CD4-positive, CD25-positive, alpha-beta regulatory T cell (primary cell): ENCODE measurements at places on chromosomes 12 and 14. TPM values are rescaled to one million over a fixed set of nuclear protein-coding genes. Genes with fewer than 3 reads are reported as not detected.

Gene FOXN4
- total RNA-seq: not detected

Gene GIT2
- total RNA-seq: 95.3 TPM

Gene CLMN
- 0.17 TPM for total RNA-seq

Gene PDE6H
- total RNA-seq: not detected

Gene BICDL1
- total RNA-seq: 134 TPM

Gene SIRT4
- 0.79 TPM for total RNA-seq

DNA sequence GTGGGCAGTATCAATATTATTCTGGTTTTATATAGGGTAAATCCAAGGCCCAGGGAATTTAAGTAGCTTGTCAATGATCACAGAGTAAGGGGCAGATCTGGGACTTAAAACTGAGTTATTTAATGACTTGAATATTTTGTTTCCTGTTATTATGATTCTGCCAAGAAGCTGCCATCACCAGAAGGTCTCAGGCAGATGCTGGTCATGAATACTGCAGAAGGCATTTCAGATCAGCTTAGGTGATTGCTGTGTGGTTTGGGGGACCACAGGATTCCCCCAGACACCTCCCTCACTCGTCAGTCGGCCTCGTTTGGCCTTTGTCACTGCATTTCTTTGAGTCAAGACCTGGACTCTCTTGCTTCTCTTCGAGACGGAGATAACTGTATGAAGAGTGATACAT lies 47.7 kb upstream of the EVL start:
- H3K4me1 ChIP-seq: no peaks in the 10 kb centered on the region
- no peak overlapping the region for H3K27ac ChIP-seq
- H3K36me3 ChIP-seq: no peaks in the 10 kb centered on the region
- no peak overlapping the region for H3K4me3 ChIP-seq

GRCh38 chr12:115944837-115945490 lies 332.5 kb downstream of the MED13L start:
- H3K27me3 ChIP-seq: no peaks in the 10 kb centered on the region
- no peak overlapping the region for H3K27ac ChIP-seq

DNA sequence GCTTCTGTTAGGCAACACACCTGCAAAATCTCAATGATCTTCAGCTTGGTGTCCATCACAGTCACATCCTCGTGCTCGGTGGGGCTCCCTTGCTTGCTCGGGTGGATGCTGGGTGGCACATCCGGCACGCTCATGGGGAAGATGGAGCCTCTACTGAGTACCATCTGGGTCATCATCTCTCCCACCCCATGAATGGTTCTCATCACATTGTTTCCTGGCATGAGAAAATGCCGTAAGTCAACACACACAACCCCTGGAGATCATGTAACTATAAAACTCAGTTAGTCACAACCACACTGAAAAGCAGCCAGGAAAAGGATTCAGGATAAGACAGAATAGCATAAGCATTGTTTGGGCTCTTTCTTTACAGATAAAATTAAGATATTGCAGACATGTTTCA lies 201.1 kb downstream of the ITPR2 start:
- H3K27ac ChIP-seq: no peak overlapping the region
- H3K4me3 ChIP-seq: no peak overlapping the region
- no peak for DNase-seq
- H3K4me1 ChIP-seq: no peaks in the 10 kb centered on the region
- peaks cover 26% of the 10 kb centered on the region for H3K36me3 ChIP-seq
- no peaks in the 10 kb centered on the region for H3K27me3 ChIP-seq

- no peak overlapping the region for H3K4me3 ChIP-seq
- no peaks in the 10 kb centered on the region for H3K27me3 ChIP-seq
- no peak overlapping the region for H3K27ac ChIP-seq
- H3K4me1 ChIP-seq: peaks cover 13% of the 10 kb centered on the region
- H3K36me3 ChIP-seq: peaks cover 20% of the 10 kb centered on the region
- no peak for DNase-seq
These were observed 5.5 kb upstream of the ATN1 start for GRCh38 chr12:6921996-6922946.

DNA sequence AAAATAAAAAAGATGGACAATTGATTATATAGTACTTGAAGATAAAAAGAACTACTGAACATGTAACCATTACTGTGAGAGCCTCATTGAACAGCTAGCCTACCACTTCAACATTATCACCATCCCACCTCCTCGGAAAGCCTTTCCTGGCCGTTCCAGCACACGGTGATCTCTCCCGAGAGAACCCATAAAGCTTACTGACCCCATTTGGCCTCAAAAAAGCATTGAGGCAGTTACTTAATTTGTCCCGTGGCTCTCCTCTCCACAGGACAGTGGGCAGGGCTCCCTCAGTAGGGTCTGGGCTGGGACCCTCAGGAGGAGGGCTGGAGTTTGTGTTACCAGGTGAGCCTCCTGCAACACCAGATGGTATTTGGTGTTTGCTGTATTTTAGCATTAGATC lies 55.8 kb downstream of the RAB35 start:
- no peaks in the 10 kb centered on the region for H3K4me1 ChIP-seq
- no peaks in the 10 kb centered on the region for H3K27me3 ChIP-seq
- peaks cover 39% of the 10 kb centered on the region for H3K36me3 ChIP-seq
- no peak for DNase-seq

DNA sequence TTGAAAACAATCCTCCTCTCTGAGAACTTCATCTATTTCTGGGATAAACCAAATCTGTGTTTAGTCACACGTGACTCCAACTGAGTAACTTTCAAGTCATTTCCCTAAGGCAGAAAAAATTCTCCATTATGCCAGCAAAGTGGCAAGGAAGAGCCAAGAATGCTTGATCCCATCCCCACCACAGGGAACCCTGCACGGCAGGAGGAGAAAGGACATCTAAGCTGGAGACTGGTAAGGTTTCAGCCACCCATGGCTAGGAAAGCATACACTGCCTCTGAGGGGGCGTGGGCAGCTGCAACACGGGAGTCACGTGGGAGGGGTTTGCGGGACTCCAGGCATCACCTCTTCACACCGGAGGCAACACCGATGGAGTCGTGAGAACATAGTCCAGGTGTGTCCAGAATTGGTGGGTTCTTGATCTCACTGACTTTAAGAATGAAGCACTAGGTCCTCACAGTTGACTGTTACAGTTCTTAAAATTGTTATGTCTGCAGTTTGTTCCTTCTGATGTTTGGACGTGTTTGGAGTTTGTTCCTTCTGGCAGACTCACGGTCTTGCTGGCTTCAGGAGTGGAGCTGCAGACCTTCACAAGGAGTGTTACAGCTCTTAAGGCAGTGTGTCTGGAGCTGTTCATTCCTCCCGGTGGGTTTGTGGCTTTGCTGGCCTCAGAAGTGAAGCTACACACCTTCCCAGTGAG lies 2.7 kb upstream of the SIVA1 start:
- peaks cover 29% of the 10 kb centered on the region for H3K4me1 ChIP-seq
- H3K27me3 ChIP-seq: no peaks in the 10 kb centered on the region
- DNase-seq: no peak
- no peak overlapping the region for H3K27ac ChIP-seq
- no peaks in the 10 kb centered on the region for H3K36me3 ChIP-seq

GRCh38 chr12:109738209-109738608 lies 24.6 kb downstream of the FAM222A start:
- no peaks in the 10 kb centered on the region for H3K36me3 ChIP-seq
- H3K4me1 ChIP-seq: no peaks in the 10 kb centered on the region
- no peaks in the 10 kb centered on the region for H3K27me3 ChIP-seq

DNA sequence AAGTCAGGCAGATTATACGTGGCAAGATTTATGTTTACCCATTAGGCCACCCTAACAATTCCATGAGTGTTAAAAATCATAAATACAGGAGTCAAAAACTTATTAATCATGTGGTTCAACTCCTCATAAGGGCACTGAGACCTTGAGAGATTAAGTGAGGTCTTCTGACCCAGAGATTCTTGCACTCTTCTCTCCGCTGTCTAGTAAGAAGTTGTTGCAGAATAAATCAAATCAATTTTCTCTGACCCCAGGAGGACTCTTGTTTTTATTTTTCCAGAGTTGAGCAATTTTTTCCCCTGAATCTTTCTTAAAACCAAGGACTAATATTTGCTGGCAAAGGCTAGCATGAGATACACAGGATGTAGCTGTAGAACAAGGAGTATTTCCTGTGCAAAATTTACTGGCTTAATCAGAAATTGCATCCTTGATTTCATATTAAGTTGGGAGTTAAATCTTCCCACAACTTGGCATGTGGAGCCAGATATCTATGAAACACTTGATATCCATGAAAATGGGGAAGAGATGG lies 90.9 kb upstream of the PTHLH start:
- no peaks in the 10 kb centered on the region for H3K36me3 ChIP-seq
- no peak overlapping the region for H3K4me3 ChIP-seq
- H3K4me1 ChIP-seq: peaks cover 7% of the 10 kb centered on the region
- no peak overlapping the region for H3K27ac ChIP-seq
- H3K27me3 ChIP-seq: no peaks in the 10 kb centered on the region

GRCh38 chr12:47120736-47121135 lies 41.0 kb upstream of the AMIGO2 start:
- no peaks in the 10 kb centered on the region for H3K36me3 ChIP-seq
- no peak overlapping the region for H3K4me3 ChIP-seq

DNA sequence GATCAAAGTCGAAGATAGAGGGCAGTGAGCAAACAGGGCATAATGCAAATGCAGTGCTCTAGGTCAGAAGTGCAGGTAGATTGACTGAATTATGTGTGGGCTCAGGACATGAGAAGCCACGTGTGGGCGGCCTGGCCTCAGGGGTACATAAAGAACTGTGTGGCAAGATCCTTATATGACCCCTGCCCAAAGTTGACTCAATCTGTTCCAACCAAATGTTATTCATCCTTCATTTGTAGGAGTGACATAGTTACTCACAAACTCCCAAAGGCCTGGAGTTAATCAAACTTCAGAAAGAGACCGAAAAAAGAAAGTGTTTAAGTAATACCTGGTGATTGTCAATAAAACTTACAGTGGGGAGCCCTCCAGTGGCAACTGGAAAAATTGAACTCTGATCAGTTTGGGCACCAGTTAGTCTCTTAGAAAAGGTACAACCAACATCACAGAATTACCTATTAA lies 150.4 kb upstream of the FAR2 start:
- H3K4me3 ChIP-seq: no peak overlapping the region
- no peaks in the 10 kb centered on the region for H3K36me3 ChIP-seq
- no peaks in the 10 kb centered on the region for H3K4me1 ChIP-seq
- peaks cover 2% of the 10 kb centered on the region for H3K27me3 ChIP-seq
- H3K27ac ChIP-seq: no peak overlapping the region
- DNase-seq: peak; percentile 24

- no peaks in the 10 kb centered on the region for H3K27me3 ChIP-seq
- H3K27ac ChIP-seq: no peak overlapping the region
- no peaks in the 10 kb centered on the region for H3K4me1 ChIP-seq
These were observed 29.4 kb downstream of the CCER1 start for GRCh38 chr12:90925562-90925961.

GRCh38 chr14:73402579-73402978 lies 55.8 kb downstream of the NUMB start:
- peaks cover 3% of the 10 kb centered on the region for H3K36me3 ChIP-seq
- no peaks in the 10 kb centered on the region for H3K27me3 ChIP-seq
- H3K4me1 ChIP-seq: no peaks in the 10 kb centered on the region
- no peak overlapping the region for H3K27ac ChIP-seq
- H3K4me3 ChIP-seq: no peak overlapping the region
- no peak for DNase-seq

GRCh38 chr12:128976120-128976738 lies 123.0 kb downstream of the GLT1D1 start:
- H3K27me3 ChIP-seq: no peaks in the 10 kb centered on the region
- no peak overlapping the region for H3K27ac ChIP-seq
- DNase-seq: no peak
- no peak overlapping the region for H3K4me3 ChIP-seq
- H3K4me1 ChIP-seq: no peaks in the 10 kb centered on the region

- DNase-seq: no peak
- no peak overlapping the region for H3K27ac ChIP-seq
- H3K4me3 ChIP-seq: no peak overlapping the region
These were observed 14.6 kb downstream of the CMKLR1 start for GRCh38 chr12:108324351-108325017.

- no peak overlapping the region for H3K4me3 ChIP-seq
- H3K27me3 ChIP-seq: no peaks in the 10 kb centered on the region
- H3K27ac ChIP-seq: no peak overlapping the region
- no peak for DNase-seq
- no peaks in the 10 kb centered on the region for H3K4me1 ChIP-seq
- no peaks in the 10 kb centered on the region for H3K36me3 ChIP-seq
These were observed 177.9 kb upstream of the PRMT8 start for GRCh38 chr12:3313066-3313465.

DNA sequence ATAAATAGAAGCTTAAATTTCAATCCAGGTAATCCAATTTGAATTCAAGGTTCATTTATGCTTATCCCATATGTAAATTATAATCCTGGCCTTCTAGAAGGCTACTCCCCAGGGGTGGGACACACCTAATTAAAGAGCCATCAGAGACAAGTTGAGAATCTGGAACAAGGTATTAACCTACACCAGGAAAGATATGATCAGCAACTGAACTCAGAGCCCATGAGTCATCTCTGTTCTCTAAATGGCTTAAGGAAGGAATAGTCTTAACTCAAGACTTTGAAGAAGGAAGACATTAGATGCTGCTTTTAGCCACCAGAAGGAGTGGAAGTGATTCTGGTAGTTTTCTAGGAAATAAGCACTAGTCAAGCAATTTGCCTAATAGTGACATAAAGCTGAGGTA lies 88.0 kb downstream of the KIF21A start:
- DNase-seq: no peak
- H3K27ac ChIP-seq: no peak overlapping the region
- no peaks in the 10 kb centered on the region for H3K4me1 ChIP-seq
- H3K36me3 ChIP-seq: peaks cover 2% of the 10 kb centered on the region
- no peak overlapping the region for H3K4me3 ChIP-seq
- no peaks in the 10 kb centered on the region for H3K27me3 ChIP-seq

DNA sequence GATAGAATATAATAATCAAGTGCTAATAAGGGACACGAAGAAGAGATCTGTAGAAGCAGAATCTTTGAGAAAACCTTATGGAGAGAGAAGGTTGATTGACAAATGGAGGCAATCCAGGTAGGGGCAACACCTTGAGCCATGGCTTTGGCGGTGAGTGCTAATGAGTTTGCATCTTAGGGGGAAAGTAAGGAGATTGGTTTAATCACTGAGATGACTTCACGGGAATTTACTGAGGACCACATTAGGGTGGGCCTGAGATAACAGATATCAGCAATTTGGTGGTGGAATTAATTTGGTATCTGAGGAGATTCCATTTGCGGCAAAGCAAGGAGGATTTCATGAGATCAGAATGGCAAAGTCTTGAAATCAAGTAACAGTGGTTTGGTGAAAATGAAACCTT lies 1.8 kb upstream of the LARP4 start:
- peaks cover 29% of the 10 kb centered on the region for H3K4me1 ChIP-seq
- no peak for DNase-seq
- H3K27me3 ChIP-seq: peaks cover 1% of the 10 kb centered on the region
- no peak overlapping the region for H3K4me3 ChIP-seq
- no peaks in the 10 kb centered on the region for H3K36me3 ChIP-seq
